D721Med (cell line): ENCODE measurements at places on chromosomes 1 and 21.
A peak's percentile ranks its signal among the peaks of the same experiment; 100 is the strongest.

DNA sequence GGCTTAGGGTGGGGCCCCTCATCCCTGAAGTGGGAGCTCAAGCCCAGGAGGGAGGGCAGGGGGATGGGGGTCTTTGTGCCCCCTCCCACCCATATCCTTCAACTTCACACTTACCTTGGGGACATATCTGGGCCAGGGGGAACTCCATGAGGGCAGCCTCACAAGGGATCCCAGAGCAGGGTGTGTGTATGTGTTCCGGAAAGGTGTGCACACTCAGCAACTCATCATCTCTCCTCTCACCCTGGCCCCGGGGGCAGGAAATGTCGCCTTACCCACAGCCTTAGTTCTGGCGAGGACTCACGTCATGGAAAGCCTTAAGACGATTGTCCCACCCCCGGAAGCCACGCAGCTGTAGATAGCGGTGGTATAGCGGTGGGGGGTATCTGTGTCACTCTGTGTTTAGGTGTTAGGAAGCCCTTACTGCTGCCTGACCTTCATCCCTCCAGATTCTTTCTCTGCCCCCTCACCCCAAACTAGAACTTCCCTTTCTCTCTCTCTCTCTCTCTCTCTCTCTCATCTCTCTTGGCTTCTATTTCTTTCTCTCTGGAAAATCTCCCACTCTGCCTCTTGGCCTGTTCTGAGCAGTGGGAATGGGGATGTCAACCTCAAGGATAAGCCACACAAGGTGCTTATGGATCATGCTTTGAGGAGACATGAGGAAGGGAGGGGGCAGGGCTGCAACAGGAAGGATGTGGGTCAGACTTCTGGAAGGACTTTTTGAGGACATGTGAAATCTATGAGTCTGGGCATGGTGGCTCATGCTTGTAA, at the start of gene SH2D2A:
Gene SH2D2A (minus strand): TSS at position 288 of the 768 bp plus-strand sequence. CDS start 140 bp downstream, at position 148.
- DNase-seq: no peak

GRCh38 chr1:59856725-59857338, 42.1 kb downstream of the HOOK1 start:
- no peak for DNase-seq

GRCh38 chr1:245334827-245335490, 180.2 kb downstream of the KIF26B start:
- DNase-seq: no peak

DNA sequence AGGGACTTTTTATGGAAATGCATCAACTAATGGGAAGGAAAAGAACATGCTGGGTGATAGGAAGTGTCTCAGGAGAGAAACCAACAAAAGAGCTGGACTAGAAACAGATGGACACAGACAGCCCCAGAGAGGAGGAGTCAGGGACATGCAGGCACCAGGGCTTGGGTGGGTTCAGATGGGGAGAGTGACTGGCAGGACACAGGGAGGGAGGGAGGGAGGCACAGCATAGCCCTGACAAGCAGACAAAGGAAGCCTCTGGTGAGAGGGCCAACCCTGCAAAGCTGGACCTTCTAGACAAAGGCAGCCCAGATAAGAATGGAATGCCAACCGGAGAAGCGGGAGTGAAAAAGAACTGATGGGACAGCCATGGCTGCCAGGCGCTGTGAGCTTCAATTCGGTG, 568.8 kb downstream of the AJAP1 start:
- DNase-seq: no peak

- no peak for DNase-seq
Measured at GRCh38 chr1:95127380-95127779, 10.2 kb downstream of the TLCD4 start.

GRCh38 chr1:180198196-180198595, 31.9 kb upstream of the LHX4 start:
- peak; percentile 100 for DNase-seq

DNA sequence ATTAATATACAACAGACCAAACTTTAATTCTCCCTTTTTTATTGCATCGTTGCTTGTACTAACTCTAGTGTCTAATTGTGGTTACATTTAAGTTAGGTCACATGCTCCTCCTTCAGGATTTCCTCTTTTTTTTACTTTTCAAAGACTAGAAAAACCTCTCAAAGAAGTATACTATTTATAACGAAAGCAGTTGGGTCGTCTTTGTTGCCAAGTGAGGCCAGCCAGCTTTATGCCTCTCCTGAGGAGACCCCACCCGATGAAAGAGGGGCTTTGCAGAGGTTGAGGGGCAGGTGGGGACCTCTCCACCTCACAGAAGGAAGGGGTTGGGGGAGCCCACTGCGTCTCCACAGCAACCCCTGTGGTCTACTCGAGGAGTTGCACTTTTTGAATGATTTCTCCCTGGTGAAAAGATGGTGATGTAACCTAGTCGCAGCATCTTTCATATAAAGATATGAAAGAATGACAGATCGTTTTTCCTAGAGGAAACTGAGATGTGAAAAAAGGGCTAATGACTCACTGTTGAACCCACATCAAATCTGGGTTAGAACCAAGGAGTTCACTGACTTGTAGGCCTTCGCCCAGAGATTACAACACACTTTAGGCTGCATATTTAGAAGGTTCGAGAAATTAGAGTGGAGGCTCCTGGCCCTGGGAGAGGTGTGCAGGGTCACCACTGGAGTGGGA, 6.4 kb downstream of the TGFB2 start:
- no peak for DNase-seq

DNA sequence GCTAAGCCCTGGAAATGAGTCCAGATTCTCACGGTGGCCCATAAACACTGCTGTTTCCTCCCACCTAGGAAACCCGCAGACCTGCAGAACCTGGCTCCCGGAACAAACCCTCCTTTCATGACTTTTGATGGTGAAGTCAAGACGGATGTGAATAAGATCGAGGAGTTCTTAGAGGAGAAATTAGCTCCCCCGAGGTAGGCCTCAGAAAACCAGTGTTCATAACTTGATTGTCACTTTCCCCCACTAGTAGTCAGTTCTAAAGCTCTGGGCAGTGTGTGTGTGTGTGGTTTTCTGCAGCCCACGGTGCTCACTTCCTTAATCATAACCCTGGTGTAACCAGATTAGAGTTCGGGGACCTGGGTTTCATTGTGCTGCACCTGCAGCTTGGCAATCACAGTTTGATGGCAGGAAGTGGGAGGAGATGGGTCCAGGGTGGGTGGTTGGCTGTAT, 39.1 kb downstream of the CLIC6 start:
- no peak for DNase-seq

DNA sequence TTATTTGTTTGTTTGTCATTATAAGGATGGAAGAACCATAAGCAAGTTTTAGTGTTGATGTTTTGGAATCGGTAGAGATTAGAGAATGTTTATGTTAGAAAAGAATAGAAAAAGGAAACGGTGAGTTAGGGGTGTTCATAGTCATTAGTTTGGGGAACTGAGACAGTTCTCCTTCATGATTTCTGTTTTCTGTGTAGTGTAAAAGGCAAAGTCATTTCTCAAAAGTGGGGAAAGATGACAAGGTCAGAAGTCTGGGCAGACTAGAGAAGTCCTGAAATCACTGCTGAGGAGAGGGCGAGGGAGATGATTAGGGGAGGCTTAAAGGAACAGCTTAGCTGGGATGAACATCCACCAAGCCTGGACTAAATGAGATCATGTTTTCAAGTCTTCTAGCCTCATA, 498.9 kb downstream of the TTLL7 start:
- no peak for DNase-seq

DNA sequence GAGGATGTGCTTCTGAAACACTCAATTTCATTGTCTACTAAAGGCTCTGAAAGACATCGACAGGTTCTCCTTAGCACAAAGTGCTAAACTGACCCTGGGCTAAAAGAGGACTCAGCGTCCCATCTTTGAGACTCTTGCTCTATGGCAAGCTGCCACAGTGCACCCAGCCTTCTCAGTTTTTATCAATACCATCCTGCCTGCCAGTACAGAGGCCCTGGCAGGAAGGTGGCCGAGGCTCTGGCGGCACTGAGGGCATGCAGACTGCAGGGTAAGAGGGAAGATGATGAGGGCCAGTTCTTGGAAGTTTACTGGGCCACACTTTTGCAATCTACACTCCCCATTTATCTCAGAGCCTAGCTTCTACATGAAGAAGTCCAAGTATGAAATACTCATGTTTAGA, 5.3 kb downstream of the OLFML2B start:
- DNase-seq: no peak

DNA sequence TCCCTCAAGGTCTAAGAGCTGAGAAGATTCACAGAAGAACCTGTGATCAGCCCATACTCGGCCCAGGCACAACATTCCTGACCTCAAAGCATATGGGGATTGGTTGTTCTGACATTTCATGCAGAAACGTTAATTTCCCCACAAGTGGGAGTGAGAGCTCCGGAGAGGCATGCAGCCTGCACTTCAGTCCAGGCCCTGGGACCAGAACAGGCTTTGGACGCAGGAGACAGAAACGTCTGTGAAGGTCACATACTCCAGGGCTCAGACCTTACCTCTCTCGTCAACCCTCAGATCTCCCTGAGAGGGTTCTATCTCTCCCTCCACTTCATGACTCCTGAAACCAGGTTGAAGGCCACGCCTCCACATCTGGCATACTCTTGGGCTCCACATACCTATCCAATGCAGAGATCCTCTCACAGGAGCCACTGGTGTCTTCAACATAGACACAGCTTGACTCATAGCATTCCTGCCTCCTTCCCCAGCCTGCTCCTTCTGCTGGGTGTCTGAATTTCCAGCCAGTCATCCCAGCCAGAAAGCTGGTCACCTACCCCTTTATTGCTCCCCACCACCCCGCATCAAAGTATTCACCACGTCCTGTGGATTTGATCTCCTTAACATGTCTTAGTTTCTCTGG, 149.2 kb downstream of the OMA1 start:
- DNase-seq: no peak

- no peak for DNase-seq
Measured at GRCh38 chr1:117295001-117295400, 72.2 kb upstream of the MAN1A2 start.

GRCh38 chr1:167775178-167775577, 53.4 kb downstream of the MPZL1 start:
- DNase-seq: no peak

GRCh38 chr21:44408226-44408625, 47.1 kb upstream of the LRRC3 start:
- no peak for DNase-seq

- DNase-seq: no peak
Measured at GRCh38 chr1:153434746-153435455, 18.6 kb downstream of the S100A7A start.

GRCh38 chr1:221605569-221605968, 136.3 kb downstream of the DUSP10 start:
- DNase-seq: no peak

DNA sequence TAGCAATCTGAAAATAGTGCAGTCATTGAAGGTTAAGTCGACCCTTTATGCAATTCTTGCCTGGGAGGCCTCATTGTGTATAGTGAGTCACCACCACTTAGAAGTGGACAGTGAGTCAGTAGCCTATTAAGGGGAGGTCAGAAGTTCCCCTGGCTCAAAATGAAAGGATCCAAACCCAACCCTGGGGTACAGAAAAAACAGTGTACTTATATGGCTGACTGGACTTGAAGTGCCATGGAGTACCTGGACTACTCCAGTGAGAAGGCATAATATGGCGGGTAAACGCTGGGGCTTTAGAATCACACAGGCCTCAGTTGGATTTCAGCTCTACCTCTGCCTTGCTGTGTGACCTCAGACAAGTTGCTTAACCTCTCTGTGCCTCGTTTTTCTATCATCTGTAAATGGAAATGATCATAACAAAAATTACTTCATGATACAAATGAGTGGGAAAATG, 2.2 kb upstream of the BCL9 start:
- no peak for DNase-seq

GRCh38 chr1:9101510-9102146, 27.3 kb downstream of the GPR157 start:
- DNase-seq: peak; percentile 27

GRCh38 chr1:70720109-70720508, 309.0 kb downstream of the CTH start:
- no peak for DNase-seq

DNA sequence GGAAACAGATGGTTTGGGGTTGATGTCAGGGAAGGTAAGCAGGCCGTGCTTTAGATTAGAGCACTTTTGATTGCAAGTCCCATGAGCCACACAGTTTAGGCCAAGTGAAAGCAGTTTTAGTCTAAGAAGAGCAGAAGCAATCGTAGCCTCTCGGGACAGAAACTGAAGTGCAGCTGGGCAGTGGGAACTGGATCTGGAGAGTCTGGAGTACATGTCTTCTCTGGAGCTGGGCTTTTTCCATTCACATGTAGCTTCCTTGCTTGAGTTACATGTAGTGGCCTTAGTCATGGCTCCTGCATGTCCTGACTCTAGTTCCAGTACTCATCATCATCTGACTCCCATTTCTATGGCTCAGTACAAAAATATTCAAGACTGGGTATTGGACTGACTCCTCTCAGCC, 16.7 kb downstream of the CAMTA1 start:
- no peak for DNase-seq

DNA sequence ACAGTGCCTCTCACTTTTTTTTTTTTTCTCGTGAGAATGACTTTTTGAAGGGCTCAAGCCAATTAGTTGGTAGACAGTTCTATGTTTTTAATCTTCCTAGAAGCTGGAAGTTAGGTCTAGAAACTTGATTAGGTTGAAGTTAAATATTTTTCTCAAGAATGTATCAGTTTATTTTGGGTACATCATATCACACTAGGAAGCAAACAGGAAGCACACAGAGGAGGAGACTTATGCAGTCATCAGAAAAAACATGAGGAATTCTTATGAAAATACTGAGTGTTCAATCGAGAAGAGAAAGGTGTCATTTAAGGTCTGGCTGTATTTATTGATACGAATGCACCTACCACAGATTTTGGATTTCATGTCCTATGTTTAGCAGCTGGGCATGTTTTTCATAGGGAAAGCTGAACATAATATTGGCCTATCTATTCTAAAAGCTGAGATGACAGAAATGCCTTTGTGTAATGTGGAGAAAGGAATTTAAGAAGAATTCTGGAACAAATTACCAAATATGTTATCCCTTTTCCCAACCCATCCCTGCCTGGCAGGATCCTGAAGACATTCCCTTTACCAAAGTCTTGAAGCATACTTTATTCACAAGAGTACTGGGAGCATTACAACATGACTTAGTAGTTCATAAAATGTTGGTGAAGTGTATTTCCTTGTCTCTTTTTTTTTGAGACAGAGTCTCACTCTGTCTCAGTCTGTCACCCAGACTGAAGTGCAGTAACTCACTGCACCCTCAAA, 17.5 kb upstream of the ZFP69B start:
- no peak for DNase-seq

- no peak for DNase-seq
Measured at GRCh38 chr1:23720256-23720995, 22.8 kb upstream of the ELOA start.
